H1 (cell line): ENCODE measurements at places on chromosomes 5 and 9. TPM values are rescaled to one million over a fixed set of nuclear protein-coding genes. Genes with fewer than 3 reads are reported as not detected.

The SAXO1 gene
- 0.20 TPM in 1 of 2 replicates, not detected in the other for total RNA-seq

The C9orf50 gene
- not detected in 2 replicates for total RNA-seq

The ANKRD55 gene
- total RNA-seq = not detected in 2 replicates

The IFNA2 gene
- not detected in 2 replicates for total RNA-seq

The CCL21 gene
- not detected in 2 replicates for total RNA-seq

The DOCK2 gene
- 5.7 and 8.5 TPM in 2 replicates for total RNA-seq

The SPOCK1 gene
- 14.0 and 18.1 TPM in 2 replicates for total RNA-seq

The TAF11L5 gene
- total RNA-seq = not detected in 2 replicates

The GNA14 gene
- 3.2 and 3.4 TPM in 2 replicates for total RNA-seq

The IFNK gene
- not detected in 2 replicates for total RNA-seq

The ADGRV1 gene
- 62.2 and 62.3 TPM in 2 replicates for total RNA-seq

The IFNA21 gene
- total RNA-seq = not detected in 2 replicates

The CNTFR gene
- 1.2 and 1.5 TPM in 2 replicates for total RNA-seq

The FAM221B gene
- total RNA-seq = not detected in 2 replicates

The CAPSL gene
- not detected in 2 replicates for total RNA-seq

The RNF130 gene
- total RNA-seq = 63.1 and 65.1 TPM in 2 replicates

The CD72 gene
- total RNA-seq = 4.0 and 4.5 TPM in 2 replicates

The PSMB7 gene
- 219 and 222 TPM in 2 replicates for total RNA-seq

The SEMA5A gene
- 8.7 and 8.9 TPM in 2 replicates for total RNA-seq

The CENPP gene
- total RNA-seq = 9.9 and 10.8 TPM in 2 replicates

The FAM81B gene
- total RNA-seq = not detected in 2 replicates

The RLN1 gene
- 0.80 and 1.3 TPM in 2 replicates for total RNA-seq

The PRRX2 gene
- 5.8 and 7.1 TPM in 2 replicates for total RNA-seq

The SIL1 gene
- total RNA-seq = 6.6 and 8.3 TPM in 2 replicates

The CDC14B gene
- 43.7 and 44.6 TPM in 2 replicates for total RNA-seq

The PCDHGA8 gene
- 1.4 and 1.7 TPM in 2 replicates for total RNA-seq

The SFXN1 gene
- total RNA-seq = 94.1 and 97.6 TPM in 2 replicates

The TAF1L gene
- not detected in 2 replicates for total RNA-seq

The MZB1 gene
- total RNA-seq = 0.47 TPM in 1 of 2 replicates, not detected in the other

The CENPH gene
- 75.7 and 82.8 TPM in 2 replicates for total RNA-seq

The GABRB2 gene
- total RNA-seq = 0.88 and 1.9 TPM in 2 replicates
